ENCODE measurements at places on chromosomes 1 and 21.
A peak's percentile ranks its signal among the peaks of the same experiment; 100 is the strongest.

DNA sequence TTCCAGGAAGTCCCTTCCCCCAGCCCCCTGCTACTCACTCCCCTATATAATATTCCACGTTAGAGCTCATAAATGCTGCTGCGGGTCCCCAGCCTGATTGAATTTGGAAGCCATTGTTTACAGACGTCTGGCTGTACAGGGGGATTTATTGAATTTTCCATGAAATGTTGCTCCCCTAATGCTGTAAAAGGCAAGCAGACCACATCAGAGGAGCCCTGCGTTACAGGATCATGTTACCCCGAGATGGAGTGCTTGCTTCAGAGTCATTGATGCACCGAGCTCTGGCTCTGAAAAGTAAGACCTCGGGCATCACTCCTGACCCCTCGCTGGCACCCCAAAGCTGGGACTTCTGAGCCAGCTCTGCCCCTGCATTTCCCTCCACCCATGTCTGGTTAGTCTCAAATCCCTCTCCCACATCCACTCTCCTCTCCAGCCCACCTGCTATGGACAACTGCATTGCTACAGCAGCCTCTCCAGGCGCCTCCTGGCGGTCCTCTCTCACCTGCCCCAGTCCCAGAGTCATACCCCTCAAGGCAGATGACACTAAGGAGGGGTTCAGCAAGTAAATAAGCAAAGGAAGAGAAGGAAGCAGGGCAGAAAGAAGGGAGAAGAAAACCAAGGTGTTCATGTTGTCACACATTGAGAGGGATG, 127.8 kb downstream of the TMEM53 start:
- no peak for DNase-seq

DNA sequence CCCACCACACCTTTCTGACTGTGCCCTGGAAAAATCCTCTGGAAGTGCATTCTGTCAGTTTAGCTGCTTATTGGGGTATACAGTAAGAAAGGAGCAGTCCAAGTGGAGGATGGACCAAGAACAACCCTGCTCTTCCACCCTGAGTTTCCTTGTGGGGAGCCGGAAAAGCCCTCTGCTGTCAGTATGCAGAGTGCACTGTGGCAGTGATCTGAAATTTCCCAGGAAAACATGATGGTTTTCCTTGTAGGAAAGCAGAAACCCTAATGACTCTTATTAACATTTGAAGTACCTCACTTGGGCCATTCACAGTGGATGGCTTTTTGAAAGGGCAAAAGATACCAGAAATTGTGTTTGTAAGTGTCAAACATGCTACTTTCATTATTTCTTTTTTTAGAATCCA, 20.5 kb downstream of the ELAVL4 start:
- DNase-seq = no peak

DNA sequence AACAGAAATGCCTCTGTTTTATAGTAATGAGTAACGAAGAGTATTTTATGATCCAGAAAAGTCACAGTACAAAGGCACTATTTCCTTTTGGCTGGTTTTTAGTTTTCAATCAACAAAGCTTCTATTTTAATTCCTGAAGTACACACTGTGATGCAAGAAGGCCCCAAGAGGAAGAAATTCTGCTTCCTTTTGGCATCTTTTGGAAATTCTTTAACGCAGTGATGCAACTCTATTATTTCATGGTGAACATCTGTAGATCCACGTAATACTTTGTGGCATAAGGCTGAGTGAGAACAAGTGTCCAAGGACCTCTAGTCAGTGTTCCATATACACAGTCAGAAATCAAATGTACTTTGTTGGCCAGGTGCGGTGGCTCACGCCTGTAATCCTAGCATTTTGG, 137.5 kb downstream of the TGFB2 start:
- DNase-seq = no peak

DNA sequence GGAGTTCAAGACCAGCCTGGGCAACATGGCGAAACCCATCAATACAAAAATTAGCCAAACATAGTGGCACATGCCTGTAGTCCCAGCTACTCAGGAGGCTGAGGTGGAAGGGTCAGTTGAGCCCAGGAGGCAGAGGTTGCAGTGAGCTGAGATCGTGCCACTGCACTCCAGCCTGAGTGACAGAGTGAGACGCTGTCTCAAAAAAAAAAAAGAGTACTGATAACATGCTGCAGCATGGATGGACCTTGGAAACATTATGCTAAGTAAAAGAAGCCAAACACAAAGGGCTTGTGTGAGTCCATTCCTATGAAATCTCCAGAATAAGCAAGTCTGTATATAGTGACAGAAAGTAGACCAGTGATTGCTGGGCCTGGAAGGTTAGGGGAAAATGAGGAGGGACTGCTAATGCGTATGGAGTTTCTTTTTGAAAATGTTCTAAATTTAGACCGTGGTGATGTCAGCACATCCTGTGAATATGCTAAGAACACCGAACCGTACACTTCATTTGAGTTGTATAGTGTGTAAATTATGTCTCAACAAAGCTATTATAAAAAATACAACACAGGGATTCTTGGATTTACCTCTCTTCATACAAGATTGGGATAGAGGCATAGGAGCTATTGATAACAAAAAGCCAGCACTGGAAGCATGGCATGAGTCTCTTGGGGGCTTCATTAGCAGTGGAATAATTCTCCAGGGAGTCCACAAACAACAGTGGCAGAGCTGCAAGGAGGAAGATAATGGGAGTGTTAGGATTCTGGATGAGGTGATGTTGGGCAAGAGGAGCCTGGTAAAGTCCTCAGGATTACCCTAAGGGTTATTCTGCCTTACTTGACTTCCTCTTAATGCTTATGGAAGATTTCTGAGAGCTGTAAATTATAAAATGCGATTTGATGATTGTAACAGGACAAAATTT, 73.5 kb downstream of the TTC3 start:
- DNase-seq = no peak

GRCh38 chr1:2300851-2301606, 72.9 kb downstream of the SKI start:
- no peak for DNase-seq

DNA sequence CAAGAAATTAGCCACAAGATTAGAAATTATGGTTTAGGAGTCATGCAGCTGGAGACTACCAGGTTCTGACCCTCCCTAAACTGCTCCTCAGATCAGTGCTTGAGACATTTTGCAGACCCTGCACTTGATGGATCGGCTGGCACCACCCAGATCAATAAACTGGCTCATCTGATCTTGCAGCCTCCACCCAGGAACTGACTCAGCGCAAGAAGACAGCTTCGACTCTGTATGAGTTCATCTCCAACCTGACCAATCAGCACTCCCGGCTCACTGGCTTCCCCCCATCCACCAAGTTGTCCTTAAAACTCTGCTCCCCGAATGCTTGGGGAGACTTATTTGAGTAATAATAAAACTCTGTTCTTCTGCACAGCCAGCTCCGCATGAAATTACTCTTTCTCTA, 40.0 kb downstream of the L1TD1 start:
- no peak for DNase-seq

GRCh38 chr1:221708076-221708571, 33.8 kb downstream of the DUSP10 start:
- no peak for DNase-seq

DNA sequence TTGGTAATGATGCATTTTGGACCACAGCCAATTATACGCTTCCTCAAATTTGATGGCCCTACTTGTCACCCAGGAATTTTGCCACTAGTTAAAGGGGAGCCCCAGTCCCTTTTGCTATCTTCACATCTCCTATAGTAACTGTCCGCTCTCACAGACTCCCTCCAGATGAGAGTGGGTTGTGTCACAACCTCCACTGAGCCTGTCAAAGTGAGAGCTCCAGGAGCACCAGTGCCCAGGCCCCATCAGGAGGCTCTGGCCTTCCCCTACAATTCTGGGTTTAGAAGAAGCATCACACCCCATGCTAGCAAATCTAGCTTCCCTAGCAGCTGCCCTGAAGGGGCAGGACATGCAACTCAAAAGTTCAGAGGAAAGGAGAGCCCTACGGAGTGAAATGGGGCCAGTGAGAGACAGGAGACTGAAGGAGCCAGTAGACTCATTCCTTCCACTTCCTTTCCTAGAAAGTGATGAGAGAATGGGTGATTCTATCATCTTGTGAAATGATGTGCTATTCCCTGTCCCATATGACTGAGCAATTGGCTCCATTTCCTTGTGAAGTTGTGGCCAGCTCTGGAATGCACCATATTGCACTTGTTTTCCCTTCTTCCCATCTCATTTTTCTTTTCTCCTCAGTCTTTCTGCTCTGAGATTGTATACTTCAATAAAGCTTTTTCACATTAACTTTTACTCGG, 541.3 kb downstream of the DPYD start:
- no peak for DNase-seq

GRCh38 chr1:56148326-56149193, 430.8 kb downstream of the PLPP3 start:
- DNase-seq = no peak

DNA sequence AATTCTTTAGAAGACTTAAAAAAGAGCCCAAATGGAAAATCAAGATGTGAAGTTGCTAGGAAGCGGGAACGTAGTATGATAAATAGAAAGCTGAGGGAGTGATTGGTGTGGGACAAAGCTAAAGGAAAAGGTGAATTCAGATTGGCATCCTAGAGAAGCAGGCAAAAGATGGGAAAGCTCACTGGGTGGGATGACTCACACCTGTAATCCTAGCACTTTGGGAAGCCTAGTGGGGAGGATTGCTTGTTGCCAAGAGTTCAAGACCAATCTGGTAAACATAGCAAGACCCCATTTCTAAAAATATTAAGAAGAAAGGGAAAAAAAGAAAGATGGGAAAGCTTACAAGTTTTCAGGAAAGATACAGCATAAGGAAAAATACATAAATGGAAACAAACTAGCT, 1.8 kb downstream of the MRPS21 start:
- no peak for DNase-seq

DNA sequence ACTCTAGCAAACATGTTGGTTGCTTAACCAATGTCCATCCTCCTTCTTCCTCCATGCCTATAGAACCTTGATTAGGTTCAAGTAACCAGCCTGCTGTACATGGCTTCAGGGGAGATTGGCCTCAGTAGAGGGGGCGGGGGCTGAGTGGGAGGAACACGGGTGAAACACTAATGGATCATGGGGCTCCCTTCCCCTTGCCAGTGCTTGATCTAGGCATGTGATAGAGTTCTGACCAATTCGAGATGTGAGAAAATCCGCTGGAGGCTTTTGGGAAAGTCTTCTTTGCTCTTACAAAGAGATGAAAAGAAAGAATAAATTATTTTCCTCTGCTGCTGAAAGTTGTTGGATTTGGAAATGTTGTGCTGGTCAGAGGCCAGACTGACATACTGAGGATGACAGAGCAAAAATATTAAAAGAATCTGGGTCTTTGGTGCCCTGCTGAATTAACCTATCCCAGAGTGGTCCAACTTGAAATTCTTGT, 5.2 kb upstream of the OTUD7B start:
- no peak for DNase-seq

- no peak for DNase-seq
Observed at GRCh38 chr1:23125489-23125888, 43.2 kb downstream of the LUZP1 start.

GRCh38 chr1:46613661-46614603, 2.7 kb downstream of the MOB3C start:
- DNase-seq = peak; percentile 10

- DNase-seq = no peak
Observed at GRCh38 chr1:77143529-77144121, 75.6 kb downstream of the PIGK start.

GRCh38 chr1:91797164-91797563, 88.8 kb downstream of the TGFBR3 start:
- no peak for DNase-seq

DNA sequence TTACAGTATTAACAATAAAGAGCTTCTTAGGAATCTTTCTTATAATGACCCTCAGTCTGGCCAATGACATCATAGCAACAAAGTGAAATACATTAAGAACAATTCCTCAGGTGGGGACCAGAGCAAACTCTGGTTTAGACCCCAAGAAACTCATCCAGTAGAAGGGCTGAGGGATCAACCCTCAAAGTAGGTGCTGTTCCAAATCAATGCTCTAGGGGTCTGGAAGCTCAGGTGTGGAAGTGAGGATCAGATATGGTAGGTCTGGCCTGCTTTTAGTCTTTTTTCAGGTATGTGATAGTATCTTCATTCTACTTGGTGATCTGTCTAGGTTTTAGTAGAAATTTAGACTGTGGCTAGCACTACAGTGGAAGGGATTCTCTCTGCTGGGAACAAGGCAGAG, 291.7 kb downstream of the PDE4B start:
- no peak for DNase-seq

DNA sequence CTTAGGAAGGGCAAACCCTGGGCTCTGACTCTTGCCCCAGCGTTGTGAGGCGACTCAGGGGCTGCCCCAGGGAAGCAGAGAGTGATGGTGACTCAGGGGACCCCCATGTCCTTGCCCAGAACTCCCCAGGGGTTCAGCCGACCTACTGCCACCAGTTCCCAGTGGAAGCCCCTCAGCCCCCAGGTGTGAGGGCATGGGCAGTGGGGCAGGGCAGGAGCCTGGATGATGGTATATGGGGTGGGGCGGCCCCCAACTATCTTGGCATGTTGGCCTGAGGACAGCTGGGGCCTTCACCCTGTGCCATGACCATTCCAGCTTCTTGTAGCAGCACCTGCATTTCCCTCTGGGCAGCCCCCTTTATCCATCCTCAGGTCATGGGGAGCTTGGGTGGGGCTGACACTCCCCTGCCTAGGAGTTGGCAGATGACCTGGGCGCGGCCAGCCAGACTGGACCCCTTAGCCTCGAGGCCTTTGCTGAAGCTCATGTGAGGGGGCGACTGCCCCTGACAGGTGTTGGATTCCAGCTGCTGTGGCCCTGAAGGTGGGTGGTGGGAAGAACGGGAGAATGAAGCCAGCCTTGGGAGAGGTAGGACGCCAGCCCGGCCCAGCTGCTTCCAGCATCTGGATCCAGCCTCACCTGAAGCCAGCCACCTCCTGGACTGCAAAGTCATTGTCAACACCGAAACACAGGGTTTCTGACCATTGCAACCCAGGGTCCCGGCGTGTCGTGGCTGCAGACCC, 1.8 kb upstream of the FNDC10 start:
- DNase-seq = no peak

DNA sequence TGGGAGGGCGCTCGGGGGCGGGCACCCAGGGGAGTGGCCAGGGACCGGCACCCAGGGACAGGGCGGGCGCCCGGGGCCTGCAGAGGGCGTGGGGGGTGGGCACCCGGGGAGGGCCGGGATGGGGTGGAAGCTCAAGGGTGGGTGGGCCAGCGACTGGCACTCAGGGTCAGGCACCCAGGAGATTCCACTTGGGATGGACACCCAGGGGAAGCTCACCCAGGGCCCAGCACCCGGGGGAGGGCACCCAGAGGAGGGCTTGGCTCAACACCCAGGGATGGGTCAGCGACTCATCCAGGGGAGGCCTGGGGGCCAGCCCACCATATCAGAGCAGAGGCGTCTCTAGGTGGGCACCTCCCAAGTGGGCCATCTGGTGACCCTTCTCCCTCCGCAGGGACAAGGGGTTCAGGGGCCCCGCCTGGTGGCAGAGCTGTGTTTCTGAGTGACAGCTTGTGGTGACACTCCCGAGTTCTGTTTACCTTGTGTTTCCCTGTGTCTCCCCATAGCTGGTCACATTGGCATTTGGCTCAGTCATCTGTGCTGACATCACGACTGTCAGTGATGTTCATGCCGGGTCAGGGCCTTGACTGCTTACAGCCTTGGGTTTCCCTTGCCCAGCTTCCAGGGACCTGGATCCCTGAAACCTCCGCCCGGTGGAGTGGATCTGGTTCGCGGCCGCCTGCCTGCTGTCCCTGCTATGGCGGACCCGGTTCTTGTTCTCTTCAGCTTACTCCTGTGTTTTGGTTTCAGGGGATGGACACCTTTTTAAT, 749 bp downstream of the IBA57 start:
- DNase-seq = peak; percentile 37
